ENCODE measurements at places on chromosomes 6 and 20.

- DNase-seq: peak; percentile 57
These were observed 88.6 kb downstream of the ERMARD start for GRCh38 chr6:169839898-169840631.

DNA sequence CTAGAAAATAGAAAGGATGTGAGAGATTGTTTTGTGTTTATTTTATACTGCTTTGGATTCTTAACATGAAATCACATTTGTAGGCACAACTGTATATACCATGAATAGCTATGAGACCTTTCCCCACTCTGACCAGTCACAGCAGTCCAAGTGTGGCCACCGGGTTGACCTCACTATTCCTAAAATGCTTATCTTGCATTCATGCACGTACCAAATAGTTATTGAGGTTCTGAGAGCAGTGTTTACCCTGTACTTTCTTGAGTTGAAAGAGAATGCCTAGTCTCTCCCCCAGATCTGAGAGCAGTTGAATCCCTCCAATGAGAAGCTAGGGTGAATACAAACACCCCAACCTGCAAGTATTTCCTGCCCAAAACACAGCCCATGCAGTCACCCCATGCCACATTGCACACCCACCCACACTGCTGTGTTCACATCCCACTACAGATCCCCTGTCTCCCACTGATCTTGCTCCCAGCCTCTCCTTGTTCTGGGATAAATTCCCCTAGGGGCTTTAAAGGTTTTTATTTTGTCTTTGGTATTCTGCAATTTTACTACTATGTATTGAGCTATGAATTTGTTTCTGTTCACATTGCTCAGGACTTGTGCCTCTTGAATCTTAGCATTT lies 51.6 kb downstream of the GOPC start:
- DNase-seq: no peak

- no peak for DNase-seq
These were observed 56.0 kb downstream of the IRF4 start for GRCh38 chr6:447381-448165.

- no peak for DNase-seq
These were observed 31.4 kb downstream of the SMLR1 start for GRCh38 chr6:130858498-130859160.

DNA sequence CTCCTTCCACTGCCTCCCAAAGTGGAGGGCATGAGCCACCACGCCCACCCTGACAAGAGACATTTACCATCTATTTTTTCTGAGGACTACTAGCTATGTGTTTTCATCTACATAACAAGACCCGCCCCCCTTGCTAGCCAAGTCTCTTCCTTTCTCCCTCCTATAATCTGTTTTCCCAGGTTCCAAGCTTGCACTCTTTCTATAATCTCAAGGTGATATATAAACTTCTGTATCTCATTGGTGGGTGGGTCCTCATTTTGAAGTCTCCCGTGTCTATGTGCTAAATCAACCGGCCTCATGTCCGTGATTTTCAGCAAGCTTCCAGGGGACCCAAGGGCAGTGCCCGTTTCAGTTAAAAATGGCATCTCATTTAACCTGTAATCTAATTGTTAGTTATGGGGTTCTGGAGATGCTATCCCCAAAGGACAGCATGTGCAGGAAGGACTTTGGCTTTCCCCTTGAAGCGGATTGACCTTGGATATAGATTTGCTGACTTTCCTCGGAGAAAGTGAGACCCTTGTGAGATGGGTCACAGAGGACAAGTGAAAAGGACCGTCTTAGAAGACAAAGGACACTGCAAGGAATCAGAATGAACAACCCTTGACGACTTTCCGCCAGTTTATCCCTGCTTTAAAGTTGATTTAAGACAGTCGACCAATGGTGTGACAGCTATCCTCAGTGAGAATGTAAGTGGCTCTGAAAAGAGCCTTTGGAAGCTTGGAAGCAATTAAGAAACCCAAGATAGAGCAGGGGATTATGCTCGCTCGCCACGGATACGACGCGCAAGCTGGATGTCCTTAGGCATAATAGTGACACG lies 22.4 kb downstream of the OR2B2 start:
- no peak for DNase-seq

DNA sequence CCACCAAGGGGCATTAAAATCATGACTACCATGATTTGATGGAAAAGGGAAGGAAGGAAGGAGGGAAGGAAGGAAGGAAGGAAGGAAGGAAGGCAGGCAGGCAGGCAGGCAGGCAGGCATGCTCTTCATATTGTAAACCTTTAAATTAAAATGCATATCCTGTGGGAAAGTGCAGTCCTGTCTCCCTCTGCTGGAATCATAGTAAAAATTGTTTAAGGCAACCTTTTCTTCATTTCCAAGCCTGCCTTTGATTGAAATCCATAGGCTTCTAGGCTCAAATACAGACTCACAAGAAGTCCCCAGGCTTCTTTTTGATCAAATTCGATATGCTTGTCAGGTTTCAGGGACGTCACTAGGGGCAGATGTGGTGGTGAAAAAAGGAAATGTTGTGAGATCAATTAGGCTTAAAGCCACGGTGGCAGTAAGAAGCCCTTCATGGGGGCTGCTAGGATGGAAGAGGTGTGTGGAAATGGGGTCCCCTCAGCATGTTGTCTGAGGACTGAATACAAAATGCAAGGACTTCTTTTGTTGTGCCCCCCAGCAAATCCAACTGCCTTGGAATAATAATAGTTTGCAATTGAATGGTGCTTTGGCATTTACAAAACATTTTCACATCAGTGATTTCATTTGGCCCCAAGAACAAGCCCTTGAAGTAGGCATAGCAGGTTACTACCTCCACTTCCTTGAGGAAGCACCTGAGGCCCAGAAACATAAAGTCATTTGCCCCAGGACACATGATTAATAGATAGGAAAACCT lies 25.6 kb upstream of the GABRR1 start:
- DNase-seq: no peak

DNA sequence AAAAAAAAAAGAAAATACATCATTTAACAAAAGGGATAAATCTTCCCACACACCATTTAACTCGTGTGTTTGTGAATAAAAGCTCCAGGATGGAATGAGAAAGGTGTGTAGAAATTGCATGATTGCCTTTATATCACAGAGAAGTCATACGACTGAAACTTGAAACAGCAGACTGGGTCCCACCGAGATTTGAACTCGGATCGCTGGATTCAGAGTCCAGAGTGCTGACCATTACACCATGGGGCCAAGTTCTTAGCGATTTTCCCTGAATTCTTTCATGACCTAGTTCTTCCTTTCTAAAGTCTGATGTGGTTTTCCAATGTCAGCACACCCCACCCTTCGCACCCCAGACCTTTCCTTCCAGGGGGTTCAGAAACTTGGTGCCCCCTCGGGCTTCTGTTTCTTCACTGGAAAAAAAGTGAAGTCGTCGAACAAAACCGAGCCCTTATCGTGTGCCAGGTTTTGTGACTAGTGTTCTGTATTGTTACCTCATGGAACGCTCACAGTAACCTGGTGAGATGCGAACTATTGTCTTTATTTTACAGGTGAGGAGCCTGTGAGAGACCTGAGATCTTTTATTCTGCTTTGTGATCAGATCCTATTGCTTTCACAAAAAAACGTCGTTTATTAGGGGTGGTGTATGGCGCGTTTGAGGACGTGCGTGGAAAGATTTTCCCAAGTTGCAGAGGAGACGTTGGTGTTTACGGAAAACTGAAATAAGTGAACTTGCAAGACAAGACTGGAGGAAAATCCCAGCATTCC lies 120.8 kb downstream of the OR2B2 start:
- peak; percentile 80 for DNase-seq

- DNase-seq: no peak
These were observed 31.1 kb downstream of the UTRN start for GRCh38 chr6:144315981-144316861.

- DNase-seq: no peak
These were observed 165.8 kb upstream of the SYNDIG1 start for GRCh38 chr20:24303393-24304170.

DNA sequence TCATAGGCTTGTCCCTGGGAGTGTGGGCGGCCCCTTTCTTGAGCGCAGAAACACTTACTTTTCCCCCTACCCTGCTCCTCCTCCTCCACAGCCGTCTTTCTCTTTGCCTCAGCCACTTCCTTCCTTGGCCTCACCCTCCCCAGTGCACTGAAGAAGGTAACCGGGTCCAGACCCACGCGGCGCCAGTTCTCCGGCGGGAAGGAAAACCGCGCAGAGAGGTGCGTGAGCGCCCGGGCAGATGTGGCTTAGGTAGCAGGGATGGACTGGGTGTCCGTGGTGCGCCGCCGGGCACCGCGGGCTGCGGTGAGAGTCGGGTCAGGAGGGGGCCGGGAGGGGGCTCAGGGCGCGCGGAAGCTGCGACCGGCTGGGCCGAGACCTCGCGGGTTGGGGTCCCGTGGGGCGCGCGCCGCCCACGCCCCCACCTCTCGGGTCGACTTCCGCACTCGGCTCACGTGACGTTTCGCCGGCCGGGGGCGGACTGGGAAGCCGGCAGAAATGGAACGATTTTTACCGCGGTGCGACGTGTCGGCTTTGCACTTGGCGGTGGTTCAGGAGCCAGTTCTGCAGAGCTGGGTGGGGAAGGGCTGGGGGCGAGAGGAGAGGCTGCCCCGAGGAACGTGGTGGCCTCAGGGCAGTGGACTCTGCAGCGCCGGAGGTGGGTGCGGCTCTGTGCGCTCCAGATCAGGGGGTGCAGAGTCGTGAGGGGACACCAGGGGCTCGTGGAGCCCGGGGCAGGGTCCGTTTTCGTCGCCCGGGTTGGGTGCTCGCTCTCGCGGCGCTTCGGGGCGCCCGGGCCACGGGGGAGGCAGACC lies at the start of gene ABRACL:
Gene ABRACL, plus strand, starts transcription at position 88 of the 812 bp plus-strand sequence. CDS start 5,416 bp downstream, outside the sequence.
- DNase-seq: peak; percentile 81

DNA sequence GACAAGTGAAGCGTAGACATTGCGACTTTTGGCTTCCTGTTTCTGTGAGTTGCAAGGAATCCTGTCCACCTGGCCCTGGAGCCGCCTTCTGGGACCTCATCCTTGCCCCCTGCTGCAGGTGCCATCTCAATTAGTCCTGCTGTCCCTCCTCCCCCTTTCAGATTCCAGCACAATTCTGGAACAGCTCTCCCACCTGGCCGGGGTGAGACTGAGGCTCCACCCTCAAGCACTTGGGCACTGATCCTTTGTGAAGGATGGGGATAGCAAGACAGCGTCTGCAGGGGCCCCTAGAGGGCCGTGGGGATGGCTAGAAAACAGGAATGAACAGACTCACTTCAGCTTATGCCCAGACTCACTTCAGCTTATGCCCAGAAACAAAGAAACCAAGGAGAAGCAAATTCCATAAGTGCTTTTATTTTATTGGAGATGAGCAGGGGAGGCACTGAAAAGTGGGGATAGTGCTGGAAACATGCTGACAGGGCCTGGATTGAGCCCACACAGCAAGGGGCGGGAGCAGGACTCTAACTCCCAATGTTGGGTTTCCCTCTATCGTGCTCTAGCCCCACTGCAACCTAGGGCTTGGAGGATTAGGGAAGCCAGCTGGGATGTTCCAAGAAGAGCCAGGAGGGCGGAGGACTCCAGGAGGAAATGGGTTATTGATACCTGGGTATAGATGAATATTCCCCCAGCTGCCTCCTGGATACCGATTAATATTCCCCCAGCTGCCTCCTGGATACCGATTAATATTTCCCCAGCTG lies 1.4 kb downstream of the C6orf15 start:
- DNase-seq: no peak

GRCh38 chr6:22149501-22150367 lies 147.1 kb downstream of the PRL start:
- DNase-seq: no peak

DNA sequence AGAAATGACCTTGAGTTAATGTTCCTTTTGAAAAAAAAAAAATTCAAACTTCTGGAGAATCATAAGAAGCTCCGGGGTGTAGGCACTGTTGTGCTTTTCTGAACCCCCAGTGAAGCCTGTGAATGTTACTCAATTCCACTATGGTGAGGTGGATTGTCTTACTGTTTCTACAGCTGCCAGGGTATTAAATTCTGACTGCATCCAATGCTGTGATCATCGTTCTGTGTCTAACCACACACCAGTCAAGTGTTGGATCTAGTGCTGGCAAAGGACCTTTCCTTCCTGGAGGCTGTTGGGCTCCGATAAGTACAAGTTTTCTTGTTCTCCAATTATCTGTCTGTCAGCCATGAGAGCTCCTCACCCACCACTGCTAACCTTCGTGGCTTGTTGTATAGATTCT lies 162.0 kb upstream of the EPHA7 start:
- DNase-seq: no peak

All from sigmoid colon (tissue), 7 donors.